ENCODE measurements at places on chromosomes 1 and 21. TPM values are rescaled to one million over a fixed set of nuclear protein-coding genes. Genes with fewer than 3 reads are reported as not detected.

HUNK gene
- 4.5 TPM for total RNA-seq

FTCD gene
- total RNA-seq, result 0.91 TPM

GRCh38 chr1:1270813-1271212 lies 2.8 kb downstream of the UBE2J2 start:
- no peak for DNase-seq

- DNase-seq, result no peak
These were observed 78.2 kb downstream of the SKI start for GRCh38 chr1:2306151-2306978.

DNA sequence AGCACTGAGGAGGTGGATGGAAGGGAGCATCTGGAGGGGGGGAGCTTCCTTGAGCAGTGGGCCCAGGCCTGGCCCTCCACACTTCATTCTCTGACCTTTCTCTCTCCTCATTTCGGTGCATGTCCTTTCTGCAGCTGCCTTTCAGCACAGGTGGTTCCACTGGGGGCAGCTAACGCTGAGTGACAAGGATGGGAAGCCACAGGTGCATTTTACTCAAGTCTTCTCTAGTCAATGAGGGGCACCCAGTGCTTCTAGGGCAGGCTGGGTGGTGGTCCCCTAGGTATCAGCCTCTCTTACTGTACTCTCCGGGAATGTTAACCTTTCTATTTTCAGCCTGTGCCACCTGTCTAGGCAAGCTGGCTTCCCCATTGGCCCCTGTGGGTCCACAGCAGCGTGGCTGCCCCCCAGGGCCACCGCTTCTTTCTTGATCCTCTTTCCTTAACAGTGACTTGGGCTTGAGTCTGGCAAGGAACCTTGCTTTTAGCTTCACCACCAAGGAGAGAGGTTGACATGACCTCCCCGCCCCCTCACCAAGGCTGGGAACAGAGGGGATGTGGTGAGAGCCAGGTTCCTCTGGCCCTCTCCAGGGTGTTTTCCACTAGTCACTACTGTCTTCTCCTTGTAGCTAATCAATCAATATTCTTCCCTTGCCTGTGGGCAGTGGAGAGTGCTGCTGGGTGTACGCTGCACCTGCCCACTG lies 43.2 kb downstream of the YARS1 start:
- no peak for DNase-seq

- DNase-seq, result no peak
These were observed 163.0 kb upstream of the RNPC3 start for GRCh38 chr1:103362348-103363007.

DNA sequence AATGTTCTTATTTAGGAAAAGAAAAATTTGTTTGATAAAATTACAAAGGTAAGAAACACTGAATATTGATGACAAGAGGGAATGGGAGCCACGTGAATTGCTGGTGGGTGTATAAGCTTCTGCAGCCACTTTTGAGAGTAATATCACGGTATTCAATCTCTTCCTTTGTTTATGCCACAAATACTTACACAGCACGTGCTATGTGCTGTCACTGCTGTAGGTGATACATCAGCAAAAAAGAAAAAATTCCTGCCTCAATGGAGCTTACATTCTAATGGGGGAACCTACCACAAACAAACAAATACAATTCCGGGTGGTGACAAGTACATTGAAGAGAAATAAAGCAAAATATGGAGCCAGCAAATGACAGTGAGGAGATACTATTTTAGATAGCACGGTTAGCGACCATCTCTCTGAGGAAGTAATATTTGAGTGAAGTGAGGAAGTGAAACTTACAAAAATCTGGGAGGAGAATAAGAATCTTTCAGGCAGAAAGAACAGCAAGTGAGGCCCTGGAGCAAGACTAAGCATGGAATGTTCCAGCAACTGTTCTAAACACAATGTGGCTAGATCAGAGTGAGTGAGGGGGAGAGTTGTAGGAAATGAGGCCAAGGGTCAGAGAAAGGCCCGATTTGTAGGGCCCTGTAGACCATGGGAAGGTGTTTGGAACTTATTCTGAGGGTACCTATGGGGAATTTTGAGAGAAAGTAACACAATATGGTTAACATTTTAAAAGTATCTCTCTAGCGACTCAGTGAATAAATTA lies 2.6 kb upstream of the FCRLB start:
- no peak for DNase-seq

Measured in ureter (tissue), 1 donor.